Stimulated activated CD4-positive, alpha-beta T cell treated with anti-CD3 and anti-CD28 coated beads, Interleukin-12 subunit alpha, Interleukin-12 subunit beta, amount 100 ng/mL, for 24 hours (primary cell): ENCODE measurements at places on chromosomes 4 and X.

DNA sequence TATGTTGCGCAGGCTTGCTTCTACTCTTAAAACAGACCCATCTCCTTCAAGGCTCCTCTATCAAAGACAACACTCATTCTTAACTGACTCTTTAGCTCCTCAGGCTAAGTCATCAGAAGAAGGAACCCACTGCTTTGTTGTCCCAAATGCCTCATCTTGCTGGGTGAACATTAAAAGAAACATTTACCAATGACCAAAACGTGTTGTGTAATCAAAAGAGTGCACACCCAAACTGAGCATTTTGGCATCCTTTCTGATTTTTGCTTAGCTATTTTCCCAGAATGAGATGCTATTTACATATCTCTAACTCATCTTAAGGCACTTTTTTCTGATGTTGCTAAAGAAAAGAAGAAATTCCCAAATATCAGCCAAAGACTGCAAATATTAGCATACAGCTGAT, 131.7 kb upstream of the VCX3A start:
- DNase-seq = no peak

GRCh38 chrX:81294101-81294500, 92.2 kb downstream of the SH3BGRL start:
- DNase-seq = no peak

- DNase-seq = no peak
Observed at GRCh38 chr4:47641755-47642154, 156.7 kb downstream of the ATP10D start.

DNA sequence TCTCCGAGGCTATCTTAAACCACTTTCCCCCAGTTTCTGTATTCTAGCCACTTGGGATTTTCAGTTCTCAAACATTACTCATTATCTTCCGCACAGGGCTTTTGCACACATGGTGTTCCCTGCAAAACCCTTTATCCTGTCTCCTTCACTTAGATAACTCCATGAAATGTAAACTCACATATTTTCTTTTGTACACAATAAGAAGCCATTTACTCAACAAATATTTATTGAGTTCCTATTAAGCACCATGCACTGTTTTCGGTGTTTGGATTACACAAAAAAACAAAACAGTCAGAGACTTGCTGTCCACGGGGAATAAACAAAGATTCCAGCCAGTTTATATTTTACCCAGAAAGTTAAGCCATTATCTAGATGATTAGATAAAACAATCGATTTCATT, 42.5 kb upstream of the UNC5C start:
- no peak for DNase-seq

GRCh38 chr4:80610199-80610598, 274.7 kb downstream of the CFAP299 start:
- DNase-seq = no peak

- no peak for DNase-seq
Observed at GRCh38 chr4:185839194-185839712, 27.3 kb upstream of the SORBS2 start.

DNA sequence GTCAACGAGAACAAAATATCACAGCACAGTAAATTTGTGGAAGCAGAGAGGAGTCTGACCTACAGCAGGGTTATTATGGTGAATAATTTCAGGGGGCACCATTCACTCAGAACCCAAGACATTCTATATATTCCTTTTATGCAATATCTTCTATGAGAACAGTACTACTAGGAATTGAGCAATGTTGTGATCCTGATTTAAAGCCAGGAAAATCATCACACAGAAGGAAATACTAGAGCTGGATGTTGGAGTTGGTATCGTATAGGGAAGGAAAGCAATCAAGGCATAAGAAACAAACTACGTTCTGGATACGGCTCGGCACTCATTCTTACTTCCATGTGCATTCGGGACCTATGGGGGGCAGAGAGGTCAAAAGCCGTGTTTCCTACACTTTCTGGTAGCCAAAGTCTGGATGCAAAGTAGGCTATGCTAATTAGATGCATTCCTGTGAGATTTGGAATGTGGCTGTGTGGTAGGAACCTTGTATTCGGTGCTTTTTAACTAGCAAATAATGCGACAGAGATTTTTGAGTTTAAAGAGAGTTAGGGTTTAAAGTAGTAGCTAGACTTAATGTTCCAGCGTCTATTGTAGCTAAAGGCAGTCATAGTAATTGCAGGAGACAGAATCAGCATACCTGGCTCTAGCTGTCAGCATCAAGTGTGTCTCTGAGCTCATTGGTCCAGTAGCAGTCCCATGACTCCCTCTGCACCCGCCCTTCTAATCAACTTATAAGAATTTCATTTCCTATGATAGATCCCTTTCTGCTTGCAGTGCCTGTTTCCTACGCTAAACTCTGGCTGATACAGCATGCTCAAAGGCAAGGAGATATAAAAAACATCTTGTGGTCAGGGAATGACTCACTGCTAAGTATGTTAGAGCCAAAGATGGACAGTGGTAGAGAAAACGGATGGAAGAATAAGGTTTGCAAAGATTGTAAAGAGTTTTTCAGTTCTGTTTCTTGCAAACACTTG, 43.3 kb upstream of the PDGFC start:
- DNase-seq = no peak

GRCh38 chr4:118754890-118755289, 69.7 kb downstream of the METTL14 start:
- no peak for DNase-seq

GRCh38 chr4:163523791-163524365, 29.4 kb downstream of the TMA16 start:
- DNase-seq = no peak

DNA sequence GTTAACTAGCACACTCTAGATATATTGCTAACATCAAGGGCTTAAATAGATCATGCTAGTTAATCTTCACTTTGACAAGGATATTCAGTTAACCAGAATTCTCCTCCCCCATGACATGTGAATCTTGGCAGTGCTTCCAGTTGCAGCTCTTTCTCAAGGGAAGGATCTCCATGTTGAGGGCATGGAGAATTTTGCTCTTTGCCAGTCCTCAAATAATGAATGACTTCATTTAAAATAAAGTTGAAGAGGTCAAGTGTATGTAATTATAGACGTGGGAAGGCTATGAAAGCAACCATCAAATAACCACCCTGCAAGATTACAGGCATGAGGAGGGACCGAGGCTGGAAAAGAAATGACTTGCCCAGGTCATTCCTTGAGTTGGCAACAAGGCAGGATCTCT, 87.3 kb upstream of the CPEB2 start:
- DNase-seq = no peak
